ENCODE measurements at places on chromosomes 3 and 15.

GRCh38 chr3:133588035-133588434 is 14.5 kb downstream of the CDV3 start:
- DNase-seq, result no peak

GRCh38 chr3:37858742-37859141 is 2.9 kb upstream of the CTDSPL start:
- no peak for DNase-seq

- DNase-seq, result no peak
These were observed 3.6 kb upstream of the SH2D7 start for GRCh38 chr15:78088773-78089080.

GRCh38 chr3:146313031-146313745 is 62.3 kb upstream of the PLSCR4 start:
- peak; percentile 57 for DNase-seq

GRCh38 chr3:5431811-5432378 is 244.4 kb downstream of the EDEM1 start:
- DNase-seq, result no peak

DNA sequence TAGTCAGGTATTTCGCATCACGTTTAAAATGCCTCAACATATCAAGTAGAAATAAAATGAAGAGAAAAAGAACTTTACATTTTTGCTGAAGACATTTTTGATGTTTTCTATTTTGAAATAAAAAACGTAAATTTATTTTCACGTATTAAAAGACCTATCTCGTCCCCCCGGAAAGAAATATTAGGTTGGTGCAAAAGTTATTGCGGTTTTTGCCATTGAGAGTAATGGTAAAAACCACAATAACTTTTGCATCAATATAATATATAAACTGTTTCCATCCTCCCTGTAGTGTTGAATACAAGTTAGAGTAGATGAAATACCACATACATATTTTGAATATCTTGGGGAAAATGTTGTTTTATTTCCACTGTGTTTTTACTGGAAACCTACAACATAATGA is 11.2 kb upstream of the ANO10 start:
- DNase-seq, result no peak

DNA sequence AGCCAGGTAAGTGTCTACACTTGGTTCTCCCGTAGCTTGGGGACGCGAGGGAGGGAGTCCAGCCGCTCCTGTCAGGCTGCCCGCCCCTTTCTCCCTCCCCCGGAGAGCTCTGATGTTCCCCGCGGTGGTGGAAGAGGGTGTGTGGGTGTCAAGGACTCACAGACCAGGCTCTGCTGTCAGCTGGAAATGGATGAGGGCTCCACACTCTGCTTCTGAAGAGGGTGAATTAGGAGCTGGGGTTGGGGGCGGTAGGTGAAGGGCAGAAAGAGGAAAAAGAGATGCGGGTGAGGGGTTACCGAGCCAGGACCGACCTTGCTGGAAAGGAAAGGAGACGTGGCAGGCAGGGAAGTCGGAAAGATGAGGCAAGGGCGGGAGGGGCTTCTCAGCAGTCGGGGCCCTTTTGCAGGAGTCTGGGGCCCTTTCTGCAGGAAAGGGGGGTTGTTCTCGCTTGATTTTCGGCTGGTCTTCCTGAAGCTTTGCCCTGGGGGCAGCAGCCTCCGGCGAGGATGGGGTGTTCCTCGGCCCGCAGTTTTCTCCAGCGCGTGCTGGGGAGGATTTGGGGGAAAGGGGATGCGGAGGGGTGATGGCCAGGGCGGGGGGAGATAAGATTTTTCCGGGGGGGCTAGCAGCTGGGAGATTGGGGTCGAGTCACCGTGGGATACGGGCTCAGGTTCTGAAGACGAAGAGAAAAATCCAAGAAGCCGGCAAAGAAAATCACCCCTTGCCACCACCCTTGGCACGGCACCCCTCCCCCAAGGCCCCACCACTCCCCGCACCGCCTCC is 602 bp upstream of the BAHD1 start:
- peak; percentile 37 for DNase-seq

- DNase-seq, result peak; percentile 52
These were observed 140.2 kb upstream of the SKOR1 start for GRCh38 chr15:67685008-67685599.

DNA sequence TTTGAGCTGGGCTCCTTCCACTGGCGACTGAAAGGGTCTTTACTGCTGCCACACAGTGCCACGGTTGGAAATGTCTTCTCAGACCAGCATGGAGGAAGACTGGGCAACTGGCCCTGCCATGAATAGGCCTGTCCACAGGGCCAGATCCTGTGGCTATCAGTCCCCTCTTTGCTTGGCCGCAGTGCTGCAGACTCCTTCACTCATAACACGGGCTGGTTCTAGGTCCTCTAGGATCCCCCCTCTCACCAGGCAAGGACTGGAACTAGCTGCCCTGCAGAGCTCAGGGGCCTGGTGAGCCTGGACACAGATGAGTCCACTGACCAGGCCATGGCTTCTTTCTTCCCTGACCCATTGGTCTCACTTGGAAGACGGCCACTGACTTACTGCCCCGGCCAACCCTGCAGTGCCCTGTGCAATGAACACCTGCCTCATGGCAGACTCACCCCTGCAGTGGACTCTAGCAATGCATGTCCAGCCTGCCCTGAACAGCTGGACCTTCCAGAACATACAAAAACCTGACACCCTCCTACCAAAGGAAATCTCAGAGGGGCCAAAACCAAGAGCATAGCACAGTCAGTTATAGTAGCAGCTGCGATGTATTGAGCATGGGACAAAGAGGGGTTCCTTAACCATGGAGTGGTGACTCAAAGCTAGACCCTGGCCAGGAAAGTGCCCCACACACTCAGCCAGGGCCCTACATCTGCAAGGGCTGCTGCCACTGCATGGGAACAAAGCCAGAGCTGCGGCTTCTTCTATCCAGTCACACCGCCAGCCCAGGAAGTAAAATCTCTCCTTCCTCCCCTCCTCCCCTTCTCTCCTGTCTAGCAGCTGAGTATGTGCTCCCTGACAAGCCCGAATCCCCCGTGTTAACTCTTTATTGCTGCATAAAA is 72.1 kb upstream of the ITGA11 start:
- DNase-seq, result peak; percentile 72

DNA sequence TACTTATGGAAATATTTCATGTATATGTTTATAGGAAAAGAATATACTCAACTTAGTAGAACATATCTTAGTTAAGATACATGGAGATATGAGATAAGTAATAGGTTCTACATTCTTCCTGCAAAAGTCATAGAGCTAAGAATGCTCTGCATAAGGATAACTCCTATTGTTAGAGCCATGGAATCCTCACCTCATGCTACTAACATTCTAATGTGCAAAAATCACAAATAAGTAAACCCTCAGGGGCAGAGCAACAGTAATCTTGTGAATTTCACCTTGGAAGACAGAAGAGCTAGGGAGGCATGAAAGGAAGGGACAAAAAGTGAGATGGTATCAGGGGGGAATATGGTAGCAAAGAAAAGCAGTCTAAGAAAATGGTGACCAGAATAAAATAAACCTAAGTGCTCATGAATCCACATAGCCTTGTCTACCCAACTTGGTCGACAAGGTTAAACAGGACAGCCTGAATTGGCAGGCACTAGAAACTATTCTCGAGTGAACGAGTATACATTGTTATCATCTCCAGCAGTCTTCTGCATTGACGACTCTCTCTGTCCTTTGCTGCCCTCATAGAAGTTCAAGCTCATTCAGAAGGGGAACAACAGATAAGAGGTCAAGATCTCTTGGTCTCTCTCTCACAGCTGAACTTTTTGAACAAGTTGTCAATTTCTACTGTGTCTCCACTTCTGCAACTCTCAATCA is 52.8 kb downstream of the XRN1 start:
- no peak for DNase-seq

- DNase-seq, result peak; percentile 31
These were observed 9.8 kb upstream of the TXNRD3 start for GRCh38 chr3:126664591-126665214.

GRCh38 chr3:172442606-172443005 is 5.7 kb downstream of the GHSR start:
- DNase-seq, result no peak

GRCh38 chr3:194767446-194768207 is 81.9 kb downstream of the FAM43A start:
- DNase-seq, result no peak

Measured in fibroblast of skin of right quadriceps (primary cell).